Activated T-helper 1 cell treated with anti-CD3 and anti-CD28 coated beads, Interleukin-2, amount 50 U/mL, for 16 hours (primary cell): ENCODE measurements at places on chromosomes 2 and 18.

DNA sequence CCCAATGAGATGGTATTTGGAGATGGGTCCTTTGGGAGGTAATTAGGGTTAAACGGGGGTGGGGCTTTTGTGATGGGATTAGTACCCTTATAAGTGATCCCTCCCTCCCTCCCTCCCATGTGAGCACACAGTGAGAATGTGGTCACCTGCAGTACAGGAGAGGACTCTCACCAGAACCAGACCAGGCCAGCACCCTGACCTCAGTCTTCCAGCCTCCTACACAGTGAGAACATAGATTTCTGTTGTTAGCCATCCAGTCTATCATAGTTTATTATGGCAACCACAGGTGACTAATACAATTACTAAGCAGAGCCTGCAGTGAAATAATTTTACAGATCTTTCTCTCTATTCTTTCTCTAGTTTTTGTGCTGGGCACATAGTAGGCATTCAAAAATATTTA lies 137.7 kb upstream of the PKDCC start:
- DNase-seq, result no peak

- DNase-seq, result no peak
Measured at GRCh38 chr2:71894261-71894660, 253.4 kb downstream of the CYP26B1 start.

- peak; percentile 35 for DNase-seq
Measured at GRCh38 chr2:43611987-43612894, 16.4 kb upstream of the THADA start.

DNA sequence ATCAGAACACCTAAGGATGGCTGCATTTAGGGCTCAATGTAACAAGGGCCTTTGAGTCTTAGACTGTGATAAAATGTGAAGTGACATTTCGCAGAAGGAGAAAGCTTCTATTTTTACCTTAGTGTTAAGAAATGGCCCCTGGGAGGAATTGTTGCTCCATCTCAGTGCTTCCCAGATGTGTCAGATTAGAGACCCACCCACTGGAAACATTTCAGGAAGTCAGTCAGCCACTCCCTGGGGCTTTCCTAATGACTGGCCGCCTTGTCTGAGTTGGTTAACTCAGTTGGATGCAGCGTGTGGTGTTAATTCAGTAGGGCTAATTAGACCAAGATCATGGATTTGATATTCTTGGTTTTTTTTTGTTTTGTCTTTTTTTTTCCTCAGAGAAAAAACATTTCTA lies 355.9 kb downstream of the PIK3C3 start:
- DNase-seq, result no peak

- no peak for DNase-seq
Measured at GRCh38 chr2:167652401-167652800, 595.0 kb downstream of the STK39 start.

GRCh38 chr2:127586746-127587295 lies 51.3 kb downstream of the MYO7B start:
- DNase-seq, result no peak

DNA sequence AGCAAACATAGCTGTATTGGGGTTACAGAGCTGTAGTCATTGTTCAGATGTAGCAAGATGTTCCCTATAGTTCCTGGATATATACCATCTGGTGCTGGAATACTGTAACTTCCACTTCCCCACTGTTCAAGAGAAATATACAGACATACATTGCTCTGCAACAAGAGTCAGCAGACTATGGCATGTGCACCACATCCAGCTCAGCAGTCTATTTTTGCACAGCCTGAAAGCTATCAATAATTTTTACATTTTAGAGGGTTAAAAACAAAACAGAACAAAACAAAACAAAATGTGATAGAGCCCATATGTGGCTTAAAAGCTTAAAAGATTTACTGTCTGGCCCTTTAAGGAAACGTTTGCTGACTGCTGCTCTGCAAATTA lies 31.8 kb upstream of the VIT start:
- no peak for DNase-seq

DNA sequence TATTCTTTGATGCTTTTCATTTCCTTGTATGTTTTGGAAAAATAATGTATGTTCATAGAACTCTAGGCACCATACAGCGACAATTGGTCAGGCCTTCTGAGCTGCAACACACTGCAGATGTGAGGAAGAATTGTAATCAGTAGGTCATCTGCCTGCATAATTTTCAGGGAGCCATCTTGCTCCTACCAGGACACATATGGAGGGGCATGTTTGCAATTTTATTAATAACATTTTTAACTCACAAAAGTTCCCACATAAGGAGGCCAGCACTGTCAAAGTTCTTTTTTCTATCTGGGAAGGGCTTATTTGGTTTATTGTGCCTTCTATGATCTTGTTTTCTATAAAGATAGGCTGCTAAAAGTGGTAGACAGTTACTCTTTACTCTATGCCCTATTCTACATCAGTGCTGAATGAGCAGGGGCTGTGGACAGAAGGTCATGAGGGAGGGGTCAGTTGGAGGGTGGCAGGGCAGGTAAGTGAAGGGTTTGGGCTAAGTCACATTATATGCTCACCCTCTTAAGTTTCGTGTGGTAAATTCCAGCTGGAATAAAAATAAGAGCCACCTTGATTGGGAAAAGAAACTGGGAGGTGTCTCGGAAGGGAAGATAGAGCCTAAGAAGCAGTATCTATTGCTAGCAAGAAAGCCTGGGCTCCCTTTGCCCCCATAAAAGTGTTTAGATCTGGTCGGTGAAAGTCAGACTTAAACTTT lies 126.3 kb downstream of the PLCL1 start:
- no peak for DNase-seq

GRCh38 chr18:79210002-79210910 lies 141.1 kb downstream of the ATP9B start:
- DNase-seq, result no peak

DNA sequence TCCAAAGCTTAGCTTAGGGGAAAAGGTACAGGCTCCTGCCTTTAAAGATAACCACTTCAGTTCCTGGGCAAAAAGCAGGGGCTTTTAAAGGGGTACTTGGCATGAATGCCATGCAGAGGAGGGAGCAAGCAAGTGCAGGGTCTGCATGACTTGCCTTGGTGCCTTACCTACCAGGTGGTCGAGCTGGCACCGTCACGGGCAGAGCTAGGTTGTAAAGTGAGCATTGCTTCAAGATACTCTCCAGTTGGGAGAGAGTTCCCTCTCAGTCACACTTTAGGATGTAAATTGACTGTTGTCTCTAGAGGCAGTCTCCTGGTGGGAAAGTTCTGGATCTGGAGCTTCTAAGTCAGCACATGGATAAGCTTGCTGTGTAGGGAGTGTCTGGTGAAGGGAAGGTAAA lies 58.6 kb upstream of the MCFD2 start:
- no peak for DNase-seq

- no peak for DNase-seq
Measured at GRCh38 chr2:238127165-238128060, 11.1 kb upstream of the KLHL30 start.

DNA sequence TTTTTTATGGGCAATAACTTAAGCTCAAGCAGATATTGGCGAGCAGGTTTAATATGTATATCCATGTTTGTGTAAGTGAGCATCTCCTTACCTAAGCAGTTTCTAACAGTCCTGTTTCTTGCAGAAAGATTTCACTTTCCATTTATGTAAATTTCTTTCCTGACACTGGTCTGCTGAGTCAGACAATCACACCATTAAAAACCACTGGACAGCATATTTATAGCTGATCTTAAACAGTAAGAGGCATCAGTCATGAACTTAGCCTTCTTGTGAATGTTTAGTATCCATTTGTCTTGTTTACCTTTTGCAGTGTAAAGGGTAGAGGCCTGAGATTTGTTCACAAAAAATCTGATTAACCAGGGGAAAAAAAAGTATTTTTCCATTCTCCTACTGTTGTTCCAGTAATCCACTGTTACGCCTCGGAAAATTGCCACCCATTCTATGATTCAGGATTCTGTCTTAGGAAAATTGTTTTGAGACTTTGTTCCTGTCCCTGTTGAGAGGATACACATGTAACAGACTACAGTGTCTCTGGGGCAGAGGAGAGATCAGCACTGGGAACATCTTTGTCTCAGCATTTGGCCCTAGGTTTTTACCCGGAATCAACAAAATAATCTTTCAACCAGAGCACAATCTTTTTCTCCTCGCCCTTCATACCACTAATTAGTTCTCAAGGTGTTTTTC lies 521.0 kb upstream of the NRP2 start:
- no peak for DNase-seq

DNA sequence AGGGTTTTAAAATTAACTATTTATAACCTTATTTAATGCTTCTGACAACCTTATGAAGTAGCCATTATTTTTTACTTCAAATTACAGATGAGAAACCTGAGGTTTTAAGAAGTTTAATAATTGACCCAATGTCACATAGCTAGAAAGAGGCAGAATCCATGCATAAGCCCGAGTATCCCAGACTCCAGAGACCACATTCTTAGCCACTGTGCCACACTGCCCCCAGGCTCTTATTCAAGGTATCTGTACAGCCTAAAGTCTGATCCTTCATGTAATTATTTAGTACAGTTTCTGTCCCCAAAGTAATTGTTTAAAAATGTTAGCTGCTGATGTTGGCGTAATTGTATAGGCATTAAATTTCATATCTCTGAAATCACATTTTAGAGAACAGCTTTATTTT lies 124.7 kb upstream of the LRRTM1 start:
- no peak for DNase-seq

GRCh38 chr2:156192468-156192867 lies 140.1 kb downstream of the NR4A2 start:
- no peak for DNase-seq

DNA sequence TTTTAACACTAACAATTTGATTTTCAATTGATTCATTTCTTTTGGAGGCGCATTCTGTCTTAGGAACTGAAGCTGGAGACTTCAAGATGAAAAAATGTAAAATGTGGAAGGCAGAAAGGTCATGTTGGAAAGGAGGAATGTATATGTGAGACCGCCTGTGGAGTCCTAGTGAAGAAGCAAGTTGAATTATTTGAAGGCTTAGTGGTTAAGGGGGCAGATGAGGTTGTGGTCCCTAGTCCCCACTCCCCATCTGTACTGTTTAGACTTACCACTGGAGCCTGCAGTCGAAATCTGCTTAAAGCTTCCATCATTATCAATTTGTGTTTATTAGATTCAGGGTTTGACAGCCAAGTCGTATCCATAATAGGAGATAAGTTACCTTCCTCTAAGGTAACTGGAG lies 15.4 kb upstream of the MIB1 start:
- no peak for DNase-seq

GRCh38 chr2:10912076-10912731 lies 470 bp downstream of the KCNF1 start:
- DNase-seq, result no peak

DNA sequence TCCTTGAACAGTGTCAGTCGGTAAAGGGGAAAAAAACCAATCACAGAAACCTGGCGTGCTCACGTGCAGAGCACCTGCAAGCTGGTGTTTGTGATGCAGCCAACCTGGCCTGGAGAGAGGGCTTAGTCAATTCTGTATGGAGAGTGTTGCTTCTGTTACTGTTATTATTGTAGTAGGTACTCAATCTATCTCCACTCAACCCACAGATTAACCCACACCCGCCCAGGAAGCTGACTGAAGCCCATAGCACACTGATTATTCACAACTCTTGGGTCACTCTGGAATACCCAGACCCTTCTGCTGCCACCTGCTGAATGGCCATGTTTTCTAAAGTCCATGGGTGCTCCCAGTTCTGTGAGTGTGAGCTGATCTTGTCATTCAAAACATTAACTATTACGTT lies 53.9 kb downstream of the TNFRSF11A start:
- DNase-seq, result no peak

- no peak for DNase-seq
Measured at GRCh38 chr2:157107460-157107859, 150.0 kb upstream of the GALNT5 start.

DNA sequence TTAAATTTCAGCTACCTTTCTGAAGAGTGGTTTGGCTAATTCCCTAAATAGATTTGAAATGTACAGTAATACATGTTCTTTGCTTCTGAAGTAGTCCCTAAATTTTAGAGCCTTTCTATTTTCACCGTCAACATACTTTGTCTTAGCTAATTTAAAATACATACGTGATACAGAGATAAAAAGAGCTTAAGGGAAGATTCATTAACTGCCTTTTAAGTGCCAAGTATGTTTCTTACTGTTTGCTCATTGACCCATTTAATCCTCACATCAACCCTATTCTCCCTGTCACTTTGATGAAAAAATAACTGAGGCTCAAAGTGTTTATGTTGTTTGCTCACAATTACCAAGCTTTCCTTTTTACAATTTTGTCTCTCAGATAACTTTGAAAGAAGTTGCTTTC lies 118.6 kb upstream of the CDH7 start:
- no peak for DNase-seq

GRCh38 chr2:165440367-165440766 lies 29.1 kb upstream of the CSRNP3 start:
- no peak for DNase-seq

DNA sequence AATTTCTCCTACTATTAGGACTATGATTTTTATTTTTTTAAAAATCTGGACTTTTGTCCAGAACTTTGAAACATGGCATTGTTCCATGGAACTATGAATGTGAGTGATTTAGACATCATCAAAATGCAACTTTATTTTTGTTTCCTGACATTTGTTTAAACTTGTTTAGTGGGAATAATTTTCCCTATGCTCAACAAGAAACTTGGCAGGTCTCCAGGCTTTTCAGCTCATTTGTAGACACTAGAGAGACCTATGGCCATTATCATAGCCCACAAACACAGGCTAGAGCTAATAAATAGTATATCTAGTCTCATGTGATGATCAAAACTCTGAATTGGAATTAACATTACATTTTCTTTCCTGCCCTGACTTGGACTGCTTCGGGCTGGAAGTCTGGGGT lies 145.1 kb upstream of the CELF4 start:
- no peak for DNase-seq

- DNase-seq, result no peak
Measured at GRCh38 chr18:6743999-6744398, 14.5 kb downstream of the ARHGAP28 start.

GRCh38 chr18:35387152-35387571 lies 10.0 kb upstream of the ZNF396 start:
- DNase-seq, result no peak

GRCh38 chr18:5508821-5509220 lies 35.0 kb downstream of the EPB41L3 start:
- no peak for DNase-seq

DNA sequence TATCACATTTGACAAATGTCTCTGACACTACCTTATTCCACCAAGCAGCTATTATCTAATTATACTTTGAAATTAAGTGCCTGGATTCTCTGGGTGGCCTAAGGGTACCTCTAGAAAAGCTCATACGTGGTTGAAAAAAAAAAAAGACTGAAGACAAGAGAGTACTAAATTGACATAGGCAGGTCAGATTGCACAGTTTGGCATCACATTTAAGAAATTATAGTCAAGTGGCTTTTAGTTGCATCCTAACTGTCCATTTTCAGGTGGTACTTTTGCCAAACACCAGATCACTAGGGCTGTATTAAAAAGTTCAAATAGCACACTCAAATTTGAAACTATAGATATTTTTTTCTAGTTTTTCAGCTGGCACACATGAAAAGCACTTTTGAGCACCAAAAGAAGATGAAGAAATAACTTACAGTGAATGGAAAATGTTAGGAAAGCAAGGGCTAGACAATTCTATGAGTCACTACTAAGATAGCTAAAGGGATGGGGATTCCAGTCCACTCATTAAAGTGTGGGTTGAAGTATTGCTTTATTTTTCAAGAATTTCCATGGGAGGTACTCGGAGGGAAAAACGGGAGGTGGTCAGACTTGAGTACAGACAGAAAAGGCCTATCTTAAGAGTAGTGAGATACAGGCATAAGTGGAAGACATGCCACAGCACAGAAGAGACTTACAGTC lies 106.5 kb upstream of the COL5A2 start:
- no peak for DNase-seq
